Stimulated activated CD8-positive, alpha-beta memory T cell treated with anti-CD3 and anti-CD28 coated beads, Interleukin-2, amount 100 ng/mL, for 1 hour (primary cell): ENCODE measurements at places on chromosomes 2 and 18.

GRCh38 chr2:184178229-184178628, 420.1 kb upstream of the ZNF804A start:
- DNase-seq = no peak

GRCh38 chr2:172762574-172762973, 26.9 kb downstream of the RAPGEF4 start:
- no peak for DNase-seq

- no peak for DNase-seq
Observed at GRCh38 chr2:45269149-45269793, 260.0 kb upstream of the SIX2 start.

- DNase-seq = no peak
Observed at GRCh38 chr2:59702026-59702425, 851.4 kb downstream of the BCL11A start.

- no peak for DNase-seq
Observed at GRCh38 chr18:8277270-8277669, 332.0 kb upstream of the RAB12 start.

DNA sequence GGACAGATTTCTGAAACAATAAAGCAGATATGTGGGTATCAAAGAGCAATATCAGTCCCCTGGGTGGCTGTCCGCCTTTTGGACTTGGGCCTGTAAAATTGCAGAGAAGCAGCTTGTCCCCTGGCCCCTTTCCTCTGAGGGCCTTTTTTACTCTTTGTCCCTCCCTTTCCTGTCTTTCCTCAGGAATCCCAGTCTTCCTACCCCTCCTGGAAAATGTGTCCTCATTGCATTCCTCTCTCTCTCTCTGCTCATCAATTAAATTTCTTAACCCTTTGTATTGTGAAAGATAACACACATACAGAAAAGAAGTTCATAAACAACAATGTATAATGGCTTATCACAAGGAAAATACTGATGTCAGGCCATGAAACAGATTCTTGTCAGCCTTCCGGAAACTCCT, 3.0 kb upstream of the GRB14 start:
- no peak for DNase-seq

DNA sequence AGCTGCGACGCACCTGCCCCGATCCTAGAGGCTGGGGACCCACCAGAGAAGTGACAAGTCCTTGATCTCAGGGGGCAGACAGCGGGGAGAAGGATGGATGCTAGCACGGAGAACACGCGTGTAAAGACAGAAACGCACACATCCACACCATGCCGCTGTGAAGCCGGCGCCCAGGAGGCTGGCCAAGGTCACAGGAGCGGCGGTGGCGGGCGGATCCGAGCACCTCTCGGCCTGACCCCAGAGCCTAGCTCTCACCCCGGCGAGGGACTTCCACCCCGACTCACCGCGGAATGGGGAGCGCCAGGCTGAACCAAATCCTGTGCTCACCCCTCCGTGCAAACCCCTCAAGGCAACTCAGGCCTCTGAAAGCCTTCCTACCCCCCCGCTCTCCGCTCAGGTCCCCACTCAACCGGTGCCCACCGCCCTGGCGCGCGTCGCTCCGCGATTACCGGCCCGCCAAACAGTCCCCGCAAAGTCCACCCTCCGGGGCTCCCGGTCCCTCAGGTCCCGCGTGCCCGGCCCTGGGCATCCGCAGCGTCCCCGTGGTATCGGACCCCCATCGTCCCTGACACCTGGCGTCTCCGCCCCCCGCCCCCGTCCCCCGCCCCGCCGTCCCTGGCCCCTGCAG, 460 bp upstream of the LRRFIP1 start:
- no peak for DNase-seq

GRCh38 chr2:127153691-127154158, 46.8 kb upstream of the BIN1 start:
- DNase-seq = no peak

DNA sequence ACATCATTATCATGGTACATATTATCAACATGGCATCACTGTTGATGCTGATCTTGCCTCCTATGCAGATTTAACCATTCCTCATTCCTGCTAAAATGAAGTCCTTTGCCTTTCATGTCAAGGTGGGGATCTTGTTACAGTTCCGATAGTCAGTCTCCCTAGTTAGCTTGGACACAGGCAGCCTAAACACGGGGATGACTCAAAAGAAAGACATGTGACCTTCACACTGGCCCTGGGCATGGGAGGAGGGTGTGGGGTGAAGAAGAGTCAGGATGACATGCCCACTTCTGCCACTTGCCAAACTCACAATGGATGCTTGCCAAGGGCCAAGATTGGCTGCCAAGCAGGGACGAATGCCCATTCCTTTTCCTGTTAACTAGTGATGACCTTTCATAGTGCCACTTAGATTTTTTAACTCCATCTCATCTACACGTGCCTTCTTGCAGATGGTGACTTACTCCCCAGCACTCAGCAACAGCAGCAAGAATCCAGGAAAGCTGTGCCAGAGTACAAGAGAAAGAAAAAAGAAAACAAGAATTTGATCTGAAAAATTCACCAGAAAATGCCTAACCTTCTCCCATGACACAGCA, 13.9 kb upstream of the SLC1A4 start:
- no peak for DNase-seq

DNA sequence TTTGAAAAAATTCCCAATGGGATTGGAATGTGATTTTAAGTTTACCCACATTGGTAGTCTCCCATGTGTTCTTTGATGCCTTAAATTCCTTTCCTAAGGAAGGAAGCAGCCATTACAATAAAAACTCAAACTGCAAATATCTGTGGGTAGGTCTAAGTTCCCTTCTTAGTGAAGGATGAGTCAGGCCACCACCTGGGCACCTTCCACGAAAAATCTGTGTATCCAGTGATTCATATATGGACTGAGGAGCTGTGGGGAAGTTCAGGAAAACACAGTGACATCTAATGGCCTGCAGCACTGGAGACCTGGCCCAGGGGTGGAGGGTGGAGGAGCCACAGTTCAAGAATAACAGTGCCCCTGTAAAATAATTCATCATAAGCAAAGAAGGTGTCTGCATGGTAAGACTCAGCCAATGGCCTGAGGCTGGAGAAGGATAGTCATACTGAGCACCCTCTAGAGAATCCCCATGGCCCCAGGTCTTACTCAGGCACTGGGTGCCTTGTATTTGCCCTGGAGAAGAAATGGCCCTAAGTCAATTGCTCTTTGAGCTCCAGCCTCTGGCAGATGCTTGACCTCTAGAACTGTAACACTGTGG, 248.6 kb downstream of the SP3 start:
- no peak for DNase-seq

GRCh38 chr2:6915399-6915798, 1.8 kb upstream of the RNF144A start:
- DNase-seq = no peak

- DNase-seq = no peak
Observed at GRCh38 chr2:157333304-157334047, 7.9 kb upstream of the ERMN start.

DNA sequence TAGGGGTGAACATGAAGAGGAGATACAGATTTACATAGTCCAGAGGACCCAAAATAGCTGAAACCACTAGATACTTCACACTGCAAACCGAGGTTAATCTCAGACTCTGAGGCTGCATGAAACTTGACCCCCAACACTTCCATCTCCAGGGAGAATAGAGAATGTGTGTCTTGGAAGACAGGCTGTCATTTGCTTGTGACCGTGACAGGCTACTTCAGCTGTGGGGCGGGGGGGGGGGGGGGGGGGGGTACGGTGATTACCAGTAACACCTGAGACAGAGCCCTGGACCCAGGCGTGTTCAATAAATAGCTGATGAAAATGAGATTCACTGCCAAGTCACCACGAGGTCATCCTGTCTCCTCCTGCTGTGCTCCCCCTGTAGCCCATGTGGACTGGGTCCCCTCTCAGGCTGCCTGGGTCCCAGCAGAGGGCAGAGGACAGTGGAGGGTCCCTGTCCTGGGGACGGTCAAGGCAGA, 5.7 kb upstream of the KLHL29 start:
- no peak for DNase-seq

DNA sequence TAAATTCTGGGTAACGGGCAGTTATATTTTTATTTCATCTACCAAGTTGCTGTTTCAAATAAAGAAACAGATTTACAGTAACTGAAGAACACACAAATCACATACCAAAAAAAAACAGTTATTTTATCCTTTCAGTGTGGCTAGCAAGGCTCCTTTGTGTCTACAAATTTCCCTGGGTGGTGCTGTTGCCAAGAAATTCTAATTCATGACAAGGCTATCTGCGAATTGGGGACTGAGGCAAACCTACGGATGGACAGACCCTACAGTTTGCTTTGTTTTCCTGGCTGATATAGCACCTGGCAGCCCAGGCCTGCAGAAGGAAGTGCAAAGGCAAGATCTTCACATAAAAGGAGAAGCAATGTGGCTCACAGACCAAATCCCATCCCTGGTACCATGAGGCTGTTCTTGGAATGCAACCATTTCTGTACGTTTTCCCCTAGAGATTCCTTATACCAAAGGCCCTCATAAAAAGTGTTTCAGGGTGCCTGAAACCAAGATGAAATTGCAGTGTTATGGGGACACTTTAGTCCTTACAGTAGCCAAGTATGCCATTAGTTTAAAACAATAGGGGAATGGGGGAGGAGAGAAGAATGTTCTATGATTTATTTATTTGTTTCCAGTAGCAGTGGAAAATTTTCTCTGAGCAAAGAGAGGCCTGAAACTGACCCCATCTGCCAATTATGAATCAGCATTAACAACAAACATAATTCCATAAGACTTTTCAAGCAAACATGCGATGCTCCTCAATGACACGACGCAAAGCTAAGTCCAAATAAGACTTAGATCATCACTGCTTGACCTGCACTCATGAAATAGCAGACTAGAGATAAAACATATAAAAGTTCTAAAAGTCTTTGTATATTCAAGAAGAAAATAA, 4.3 kb downstream of the KLF7 start:
- DNase-seq = no peak

DNA sequence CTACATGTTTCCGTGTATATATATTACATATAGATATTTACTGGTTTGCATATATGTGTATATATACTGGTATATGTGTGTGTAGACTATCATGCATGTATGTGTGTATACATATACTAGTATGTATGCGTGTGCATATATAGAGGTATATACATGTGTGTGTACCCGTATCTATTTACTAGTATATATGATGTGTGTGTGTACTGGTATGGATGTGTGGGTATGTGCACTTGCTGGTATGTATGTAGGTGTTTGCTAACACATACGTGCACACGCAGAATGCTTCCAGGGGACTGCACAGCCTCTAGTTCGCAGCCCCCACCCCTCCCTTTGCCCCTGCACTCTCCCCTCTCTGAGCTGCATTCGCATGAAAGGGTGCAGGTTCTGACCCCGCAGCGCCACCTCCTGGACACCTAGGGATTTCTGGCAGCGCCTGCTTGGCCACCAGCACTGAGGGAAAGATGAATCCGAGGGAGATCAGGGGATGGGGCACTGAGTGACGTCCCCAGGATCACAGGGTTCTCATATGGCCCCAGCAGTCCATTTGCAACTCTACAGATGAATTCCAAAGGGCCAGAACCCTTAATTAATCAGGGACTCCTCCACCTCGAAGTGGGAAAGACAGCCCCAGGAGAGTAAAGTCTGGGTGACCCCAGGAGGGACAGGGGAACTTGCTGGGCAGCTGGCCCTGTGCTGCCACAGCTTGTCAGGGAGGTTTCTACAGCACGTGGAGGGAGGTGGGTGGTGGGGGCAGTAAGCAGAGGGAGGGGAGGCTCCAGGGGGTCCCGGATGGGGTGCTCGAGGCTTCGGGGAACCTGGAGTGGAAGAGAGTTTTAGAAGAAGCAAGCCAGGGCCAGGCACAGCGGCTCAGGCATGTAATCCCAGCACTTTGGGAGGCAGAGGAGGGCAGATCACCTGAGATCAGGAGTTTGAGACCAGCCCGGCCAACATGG, 66.8 kb upstream of the ASAP2 start:
- DNase-seq = peak; percentile 35

- DNase-seq = no peak
Observed at GRCh38 chr2:66693076-66693965, 258.4 kb downstream of the MEIS1 start.

DNA sequence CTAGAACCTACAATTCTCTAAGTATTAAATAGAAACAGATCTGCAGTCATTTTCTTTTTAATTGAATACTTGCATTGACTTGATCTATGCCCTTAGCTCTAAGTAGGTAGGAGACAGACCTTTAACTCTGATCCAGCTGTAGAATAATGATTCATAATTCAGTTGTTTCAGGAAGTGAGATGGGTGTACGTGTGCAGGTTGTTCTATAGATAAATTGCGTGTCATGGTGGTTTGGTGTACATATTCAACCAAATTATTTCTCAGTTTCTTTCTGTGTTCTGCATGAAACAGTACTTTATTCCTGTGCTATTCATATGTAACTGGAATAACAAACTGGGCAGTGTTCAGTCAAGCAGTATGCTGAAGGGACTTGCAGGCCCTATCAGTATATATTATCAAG, 34.3 kb upstream of the CD226 start:
- DNase-seq = no peak

DNA sequence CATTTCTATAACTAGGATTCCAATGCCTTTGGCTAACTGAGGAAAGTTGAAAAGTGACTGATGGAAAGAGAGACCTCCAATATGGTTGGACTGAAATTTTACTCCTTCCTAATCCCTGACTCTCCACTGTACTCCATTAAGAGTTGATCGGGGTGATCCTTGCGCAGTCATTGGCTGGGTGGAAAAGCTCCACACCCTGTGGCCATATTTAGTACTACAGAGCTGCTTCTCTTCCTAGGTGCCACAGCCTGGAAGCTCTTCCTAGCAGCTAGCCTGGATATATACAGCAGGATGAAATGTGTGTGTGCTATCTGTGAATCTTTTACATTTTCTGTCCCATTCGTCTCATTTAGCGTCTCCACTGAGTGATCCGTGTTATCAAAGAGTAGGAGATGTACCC, 71.2 kb downstream of the MEP1B start:
- DNase-seq = no peak

GRCh38 chr18:64618390-64618789, 469.5 kb upstream of the LINC00305 start:
- DNase-seq = no peak

GRCh38 chr18:46946656-46947282, 29.4 kb downstream of the KATNAL2 start:
- DNase-seq = no peak

DNA sequence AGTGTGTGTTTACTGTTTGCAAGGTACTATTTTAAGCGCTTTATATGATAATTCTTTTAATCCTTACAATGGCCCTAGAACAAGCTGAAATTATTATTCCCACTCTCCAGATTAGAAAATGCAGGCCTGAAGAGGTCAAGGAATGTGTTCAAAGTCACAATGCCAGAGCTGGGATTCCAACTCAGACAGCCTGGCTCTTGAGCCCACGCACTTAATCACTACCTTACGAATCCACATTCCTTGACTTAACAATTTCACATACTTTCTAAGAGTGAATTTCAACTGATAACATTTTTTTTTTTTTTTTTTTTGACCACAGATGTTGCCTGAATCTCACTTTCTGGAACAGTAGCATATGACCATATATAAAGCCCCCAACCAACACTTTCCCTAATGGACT, 400.3 kb downstream of the NCKAP5 start:
- no peak for DNase-seq
